SJSA1 (cell line): ENCODE measurements at places on chromosomes 1 and 21. TPM values are rescaled to one million over a fixed set of nuclear protein-coding genes. Genes with fewer than 3 reads are reported as not detected.

- DNase-seq, result no peak
These were observed 653.9 kb upstream of the CAMK1G start for GRCh38 chr1:208929575-208929974.

- DNase-seq, result no peak
These were observed 776 bp upstream of the CADM3 start for GRCh38 chr1:159170639-159171038.

DNA sequence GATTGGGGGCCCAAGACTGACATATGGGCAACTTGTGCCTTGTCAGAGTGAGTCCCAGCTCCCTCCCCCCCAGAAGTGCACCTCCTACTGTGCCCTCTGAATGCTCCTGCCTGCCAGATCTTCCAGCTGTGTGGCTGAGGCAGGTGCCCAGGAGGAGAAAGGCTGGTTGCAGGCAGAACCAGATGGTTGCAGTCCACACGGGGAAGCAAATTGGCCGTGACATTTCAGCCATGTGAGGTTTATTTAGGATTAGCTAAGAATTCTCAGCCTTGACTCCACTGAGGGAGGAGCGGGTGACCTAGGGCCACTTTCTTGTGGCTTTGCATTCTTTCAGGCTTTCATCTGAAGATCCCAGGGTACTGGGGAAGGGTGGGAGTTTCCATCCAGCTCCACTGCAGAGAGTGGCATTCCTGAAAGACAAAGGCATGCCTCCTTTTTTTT, 33.8 kb downstream of the PEX14 start:
- DNase-seq, result peak; percentile 50

- DNase-seq, result no peak
These were observed 9.7 kb downstream of the MAPKAPK2 start for GRCh38 chr1:206694171-206695124.

GRCh38 chr1:181765451-181766026, 282.2 kb downstream of the CACNA1E start:
- DNase-seq, result no peak

- no peak for DNase-seq
These were observed 10.3 kb upstream of the SLC45A1 start for GRCh38 chr1:8307628-8308027.

GRCh38 chr1:1604374-1605033, 4.6 kb upstream of the FNDC10 start:
- DNase-seq, result no peak

- no peak for DNase-seq
These were observed 310.6 kb downstream of the DISC1 start for GRCh38 chr1:231936983-231937775.

GRCh38 chr21:38470755-38471154, 27.5 kb downstream of the ERG start:
- DNase-seq, result no peak

DNA sequence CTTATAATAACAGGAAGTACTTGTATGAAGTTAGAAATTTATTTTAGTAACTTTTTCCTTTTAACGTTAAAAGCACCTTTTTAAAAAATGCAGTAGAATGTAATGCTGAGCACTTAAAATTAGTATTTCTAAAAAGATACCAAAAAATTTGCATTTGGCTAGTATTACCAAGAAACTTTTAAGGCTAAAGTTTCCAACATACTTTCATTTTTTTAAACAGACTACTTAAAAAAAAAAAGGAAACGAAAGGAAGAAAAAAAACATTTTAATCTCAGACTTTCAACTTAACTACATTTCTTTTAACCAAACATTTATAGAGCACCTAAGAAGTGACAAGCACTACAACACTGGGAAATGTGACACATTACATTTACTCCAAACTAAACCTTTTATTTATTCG, 2.8 kb downstream of the ARID4B start:
- no peak for DNase-seq

UBXN10 gene
- not detected in 2 replicates for total RNA-seq

CELA2B gene
- total RNA-seq, result not detected in 2 replicates

ANGPTL1 gene
- total RNA-seq, result 0.13 TPM in 1 of 2 replicates, not detected in the other

MYOG gene
- total RNA-seq, result not detected in 2 replicates
